ENCODE measurements at places on chromosomes 5 and 9. TPM values are rescaled to one million over a fixed set of nuclear protein-coding genes. Genes with fewer than 3 reads are reported as not detected.

The NR2F1-AS1 gene
- total RNA-seq: 0.22 TPM

- no peak for DNase-seq
These were observed 36.1 kb downstream of the ABLIM3 start for GRCh38 chr5:149177339-149177843.

- no peak for DNase-seq
These were observed 156.4 kb downstream of the EDIL3 start for GRCh38 chr5:84228266-84228665.

DNA sequence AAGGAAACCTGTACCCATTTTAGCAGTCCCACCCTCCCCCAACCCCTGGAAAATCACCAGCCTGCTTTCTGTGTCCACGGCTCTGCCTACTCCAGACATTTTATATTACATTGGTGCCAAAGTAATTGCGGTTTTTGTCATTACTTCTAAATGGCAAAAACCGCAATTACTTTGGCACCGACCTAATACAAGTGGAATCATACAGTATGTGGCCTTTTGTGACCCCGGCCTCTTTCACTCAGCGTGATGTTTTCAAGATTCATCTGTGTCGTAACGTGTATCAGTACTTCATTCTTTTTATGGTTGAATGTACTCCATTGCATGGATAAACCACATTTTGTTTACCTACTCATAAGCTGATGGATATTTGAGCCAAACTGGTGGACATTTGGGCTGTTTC, 9.7 kb upstream of the ORM1 start:
- no peak for DNase-seq

The C9orf152 gene
- not detected for total RNA-seq

GRCh38 chr5:80246001-80246758, 9.7 kb downstream of the SERINC5 start:
- DNase-seq: no peak

DNA sequence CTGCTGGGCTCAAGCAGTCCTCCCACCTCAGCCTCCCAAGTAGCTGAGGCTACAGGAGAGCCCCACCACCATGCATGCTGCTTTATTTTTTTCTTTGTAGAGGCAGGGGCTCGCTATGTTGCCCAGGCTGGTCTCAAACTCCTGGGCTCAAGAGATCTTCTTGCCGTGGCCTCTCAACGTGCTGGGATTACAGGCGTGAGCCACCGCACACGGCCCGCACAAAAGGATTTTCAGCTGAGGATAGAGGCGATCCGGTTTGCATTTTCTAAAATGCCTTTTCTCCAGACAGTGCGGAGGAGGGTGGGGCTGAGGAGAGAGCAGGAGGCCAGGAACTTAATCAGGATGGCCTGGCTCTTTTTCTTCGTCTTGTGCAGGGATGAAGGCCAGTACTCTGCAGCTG, 6.9 kb downstream of the HRH2 start:
- DNase-seq: no peak

The SLC36A3 gene
- not detected for total RNA-seq
